ENCODE measurements at places on chromosomes 4 and X.

DNA sequence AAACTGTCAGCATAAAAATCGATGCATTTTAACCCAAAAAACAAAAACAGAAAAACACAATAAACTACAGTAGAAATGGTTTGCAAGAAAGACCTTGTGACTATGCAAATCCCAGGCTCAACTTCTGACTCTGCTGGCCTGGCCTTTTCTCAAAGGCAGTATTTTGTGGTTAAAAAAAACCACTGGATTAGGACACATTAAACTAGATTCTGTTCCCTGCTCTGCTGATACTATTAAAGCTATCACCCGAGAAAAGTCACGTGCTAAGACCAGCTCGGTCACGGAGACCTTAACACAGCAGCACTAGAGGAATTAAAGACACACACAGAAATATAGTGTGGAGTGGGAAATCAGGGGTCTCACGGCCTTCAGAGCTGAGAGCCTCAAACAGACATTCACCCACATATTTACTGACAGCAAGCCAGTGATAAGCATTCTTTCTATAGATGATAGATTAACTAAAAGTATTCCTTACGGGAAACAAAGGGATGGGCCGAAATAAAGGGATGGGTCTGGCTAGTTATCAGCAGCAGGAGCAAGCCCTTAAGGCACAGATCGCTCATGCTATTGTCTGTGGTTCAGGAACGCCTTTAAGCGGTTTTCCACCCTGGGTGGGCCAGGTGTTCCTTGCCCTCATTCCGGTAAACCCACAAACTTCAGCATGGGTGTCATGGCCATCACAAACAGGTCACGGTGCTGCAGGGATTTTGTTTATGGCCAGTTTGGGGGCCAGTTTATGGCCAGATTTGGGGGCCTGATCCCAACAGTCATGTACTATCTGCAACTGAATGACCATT, 16.1 kb downstream of the CBR4 start:
- DNase-seq, result no peak

- DNase-seq, result no peak
These were observed 63.8 kb downstream of the SLITRK2 start for GRCh38 chrX:145881175-145881995.

DNA sequence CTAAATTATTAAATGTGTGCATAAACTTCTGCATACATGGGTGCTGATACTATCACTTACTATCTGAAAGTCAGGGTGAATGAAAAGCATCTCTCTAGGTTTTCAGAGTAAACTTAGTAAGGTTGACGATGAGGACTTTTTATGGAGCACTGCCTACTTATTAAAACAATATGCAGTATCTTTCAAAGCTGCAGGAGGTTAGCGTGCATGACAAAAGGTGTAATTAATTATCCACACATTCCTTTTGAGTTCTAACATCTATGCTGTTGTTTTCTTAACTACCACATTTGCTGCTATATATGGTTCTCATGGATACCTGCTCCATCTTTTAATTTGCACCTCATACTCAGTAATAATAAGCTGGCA, 256.2 kb downstream of the FSTL5 start:
- DNase-seq, result no peak

DNA sequence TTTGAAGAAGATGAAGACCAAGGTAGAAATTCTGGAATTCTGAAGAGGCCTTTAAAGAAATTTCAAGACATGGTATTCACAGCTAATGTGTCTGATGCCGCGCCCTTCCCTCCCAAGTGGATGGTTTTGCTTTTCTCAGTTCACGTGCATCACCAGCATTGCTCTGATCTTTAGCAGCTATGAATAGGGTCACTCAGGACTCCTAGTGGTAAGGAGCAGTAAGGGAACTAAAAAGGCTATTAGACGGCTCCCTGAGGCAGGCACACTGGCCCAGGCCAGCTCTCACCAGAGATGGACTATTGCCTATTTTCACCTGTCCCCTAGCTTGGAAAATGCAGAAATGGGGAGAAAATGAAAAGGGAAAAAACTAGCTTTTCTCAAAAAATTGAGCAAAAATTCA, 447.5 kb upstream of the RASGEF1B start:
- no peak for DNase-seq

DNA sequence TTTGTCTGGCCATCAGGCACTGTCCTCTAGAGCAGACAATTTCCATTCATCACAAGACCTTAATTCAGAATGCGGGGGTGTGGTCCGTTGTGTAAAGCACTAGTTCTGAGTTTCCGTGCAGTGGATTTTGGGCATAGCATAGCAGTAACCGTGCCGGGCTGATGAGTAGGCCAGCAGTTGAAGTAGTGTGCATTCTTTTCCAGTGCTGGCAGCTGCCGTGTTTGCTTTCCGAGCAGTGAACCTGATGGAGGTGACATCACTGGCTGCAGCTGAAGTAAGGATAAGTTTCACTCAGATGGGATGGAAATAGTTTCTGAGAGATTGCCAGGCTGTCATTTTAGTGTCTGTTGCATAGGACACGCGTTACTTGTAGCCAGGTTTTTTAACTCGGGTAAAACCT, 107.0 kb upstream of the STIM2 start:
- DNase-seq, result peak; percentile 69

DNA sequence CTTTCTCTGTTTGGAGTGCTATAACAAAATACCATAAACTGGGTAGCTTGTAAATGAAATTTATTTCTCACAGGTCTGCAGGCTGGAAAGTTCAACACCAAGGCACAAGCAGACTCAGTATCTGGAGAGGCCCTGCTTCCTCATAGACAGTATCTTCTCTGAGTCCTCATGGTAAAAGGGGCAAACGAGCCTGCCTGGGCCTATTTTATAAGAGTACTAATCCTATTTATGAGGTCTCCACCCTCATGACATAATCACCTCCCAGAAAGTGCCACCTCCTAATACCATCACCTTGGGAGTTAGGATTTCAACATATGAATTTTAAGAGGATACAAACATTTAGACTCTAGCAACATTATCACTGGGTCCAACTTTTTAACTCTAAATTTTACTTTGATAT, 200.3 kb downstream of the STPG2 start:
- DNase-seq, result no peak

GRCh38 chrX:111955901-111956300, 79.9 kb downstream of the TRPC5OS start:
- no peak for DNase-seq

DNA sequence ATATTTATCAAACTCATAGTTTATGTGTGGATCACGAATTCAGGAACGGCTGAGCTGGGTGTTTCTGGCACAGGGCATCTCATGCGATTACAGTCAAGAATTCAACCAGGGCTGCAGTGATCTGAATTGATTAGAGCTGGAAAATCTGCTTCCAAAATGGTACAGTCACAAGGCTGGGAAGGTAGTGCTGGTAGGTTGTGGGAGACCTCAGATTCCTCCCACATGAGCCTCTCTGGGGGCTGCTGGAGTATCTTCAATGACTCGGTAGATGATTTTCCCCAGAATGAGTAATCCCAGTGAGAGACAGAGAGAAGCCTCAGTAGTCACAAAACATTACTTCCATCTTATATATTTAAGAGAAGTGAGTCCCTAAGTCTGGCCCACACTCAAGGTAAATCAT, 36.2 kb upstream of the PRDX4 start:
- DNase-seq, result no peak

DNA sequence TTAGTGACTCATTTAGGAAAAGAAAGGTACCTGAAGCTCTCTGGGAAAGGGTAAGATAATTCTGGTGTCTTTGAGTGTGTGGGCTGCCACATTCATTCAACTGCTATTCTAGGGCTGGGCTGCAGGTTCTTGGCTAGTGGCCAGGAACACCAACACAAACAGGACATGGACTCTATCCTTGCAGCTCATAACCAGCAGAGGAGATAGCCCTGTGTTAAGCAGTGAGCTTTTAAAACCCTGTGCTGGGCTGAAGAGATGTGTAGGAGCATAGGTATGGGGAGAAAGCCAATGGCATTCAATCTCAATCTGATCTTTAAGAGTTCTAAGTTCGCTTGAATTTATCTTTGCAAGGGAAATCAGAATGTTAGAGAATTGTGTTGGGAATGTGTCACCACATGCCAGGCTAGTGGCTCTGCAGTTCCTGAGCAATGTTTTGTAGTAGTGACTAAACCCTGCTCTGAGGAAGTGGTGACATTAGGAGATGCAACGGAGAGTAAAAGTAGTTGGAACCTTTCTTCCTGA, 39.2 kb downstream of the SGMS2 start:
- DNase-seq, result peak; percentile 67

DNA sequence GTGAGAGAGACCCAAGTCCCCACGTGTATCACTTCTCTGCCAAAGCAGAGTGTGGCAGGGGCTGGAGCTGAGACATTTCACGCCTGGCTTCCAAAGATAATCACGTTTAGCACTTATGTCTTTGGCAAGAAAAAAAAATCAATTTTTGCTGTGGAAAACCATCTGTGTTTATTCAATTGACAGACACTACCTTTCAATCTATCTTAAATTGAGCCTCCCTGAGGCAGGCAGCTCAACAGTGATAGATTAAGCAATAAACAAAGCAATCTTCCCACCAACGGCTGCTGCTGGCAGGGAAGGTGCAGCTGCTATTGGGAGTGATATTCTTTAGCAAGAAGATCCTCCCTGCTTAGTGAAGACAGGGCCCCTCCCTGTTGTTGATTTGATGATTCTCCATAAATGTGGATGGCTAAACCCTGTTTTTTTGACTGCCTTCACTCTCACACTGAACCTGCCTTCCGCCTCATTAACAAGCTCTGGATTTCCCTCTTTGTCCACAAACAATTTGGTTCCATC, 11.6 kb upstream of the MAGEB17 start:
- DNase-seq, result no peak

DNA sequence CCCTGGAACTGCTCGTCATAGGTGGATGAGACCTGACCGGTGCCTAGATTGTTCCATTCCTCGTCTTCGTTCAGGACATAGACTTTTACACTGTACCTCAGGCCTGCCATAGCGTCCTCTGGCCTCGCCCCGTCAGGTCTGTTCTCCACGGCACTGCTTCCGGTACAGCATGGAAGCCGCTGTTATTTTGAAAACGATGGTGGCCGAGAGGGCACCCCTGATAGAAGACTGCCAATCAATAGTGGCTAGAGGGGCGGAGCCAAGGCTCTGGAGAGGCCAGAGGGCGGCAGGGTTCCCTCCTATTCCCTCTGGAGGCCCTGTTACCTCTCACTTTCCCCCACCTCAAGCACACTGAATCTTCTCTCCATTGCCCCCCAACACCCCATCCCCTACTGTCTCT, at the start of gene PPP4R3C:
TSS of gene PPP4R3C (minus strand) at position 155 of the 400 bp plus-strand sequence. CDS start at position 110, 45 bp downstream.
- no peak for DNase-seq

- DNase-seq, result no peak
These were observed 49.8 kb upstream of the PRPS2 start for GRCh38 chrX:12741416-12741815.

- DNase-seq, result no peak
These were observed 444.8 kb upstream of the SLIT2 start for GRCh38 chr4:19806865-19807264.

DNA sequence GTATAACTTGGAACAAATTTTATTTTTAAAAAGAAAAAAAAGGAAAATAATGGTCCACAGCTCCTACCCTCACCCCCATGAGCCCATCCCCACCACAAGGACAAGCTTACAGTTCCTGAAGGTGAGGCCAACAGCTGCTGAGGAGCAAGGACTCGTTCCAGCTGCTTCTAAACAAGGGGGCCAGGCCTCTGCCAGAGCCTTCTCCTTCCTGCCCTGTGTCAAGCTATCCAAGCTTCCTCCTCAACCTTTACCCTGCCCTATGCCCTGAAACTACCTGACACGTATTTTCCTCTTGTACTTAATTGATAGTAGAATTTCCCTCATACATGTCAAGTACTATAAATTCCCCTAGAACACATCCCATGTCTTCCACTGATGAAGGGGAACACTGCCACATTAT, 8.8 kb downstream of the SH3D19 start:
- no peak for DNase-seq

GRCh38 chr4:74258963-74259362, 49.3 kb upstream of the EPGN start:
- DNase-seq, result peak; percentile 15

- DNase-seq, result no peak
These were observed 31.0 kb downstream of the TMEM131L start for GRCh38 chr4:153497091-153497531.

- DNase-seq, result no peak
These were observed at the start of gene EDA2R for GRCh38 chrX:66638591-66639500. TSS of gene EDA2R (minus strand) at chrX:66639078. CDS start at chrX:66616020, 23,058 bp downstream.

DNA sequence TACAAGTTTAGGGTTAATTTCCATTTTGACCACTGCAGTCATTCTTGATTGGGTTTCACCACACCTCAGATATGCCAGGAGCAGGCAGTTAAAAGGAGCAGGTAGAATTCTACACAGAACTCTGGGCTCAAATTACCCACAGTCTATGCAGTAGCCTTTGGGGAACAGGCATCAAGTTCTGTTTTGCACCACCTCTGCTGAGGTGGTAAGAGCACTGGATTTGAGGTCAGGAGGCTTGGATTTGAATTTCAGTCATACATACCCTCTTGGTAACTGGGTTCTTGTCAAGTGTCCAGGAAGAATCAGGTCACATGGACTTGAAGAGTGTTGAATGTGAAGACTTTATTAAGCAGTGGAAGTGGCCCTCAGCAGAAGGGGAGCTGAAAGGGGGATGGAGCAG, 40.4 kb upstream of the PGK1 start:
- DNase-seq, result no peak

DNA sequence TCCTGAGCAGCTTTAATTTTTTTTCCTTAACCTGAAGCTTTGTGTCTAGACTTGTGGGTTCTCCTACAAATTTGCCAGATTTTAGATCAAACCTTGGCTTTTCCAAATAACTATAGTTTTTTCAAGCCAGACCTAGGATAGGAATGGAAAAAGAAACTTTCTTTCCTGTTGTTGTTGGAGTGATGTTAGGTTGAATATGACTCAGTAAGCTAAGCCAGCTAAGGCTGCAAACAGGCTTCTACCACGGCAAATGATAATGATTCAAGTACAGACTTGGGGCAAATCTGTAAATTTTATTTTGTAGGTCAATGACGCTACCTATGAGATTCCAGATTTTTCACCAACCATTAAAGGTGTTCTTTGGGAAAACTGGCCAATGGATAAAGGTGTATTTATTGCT, 45.6 kb downstream of the WDR19 start:
- no peak for DNase-seq

GRCh38 chr4:16900325-16900724, 1.9 kb upstream of the LDB2 start:
- no peak for DNase-seq

- DNase-seq, result no peak
These were observed 14.9 kb downstream of the DHRSX start for GRCh38 chrX:2485789-2486345.

- DNase-seq, result no peak
These were observed 135.7 kb upstream of the SCML1 start for GRCh38 chrX:17601441-17602200.

DNA sequence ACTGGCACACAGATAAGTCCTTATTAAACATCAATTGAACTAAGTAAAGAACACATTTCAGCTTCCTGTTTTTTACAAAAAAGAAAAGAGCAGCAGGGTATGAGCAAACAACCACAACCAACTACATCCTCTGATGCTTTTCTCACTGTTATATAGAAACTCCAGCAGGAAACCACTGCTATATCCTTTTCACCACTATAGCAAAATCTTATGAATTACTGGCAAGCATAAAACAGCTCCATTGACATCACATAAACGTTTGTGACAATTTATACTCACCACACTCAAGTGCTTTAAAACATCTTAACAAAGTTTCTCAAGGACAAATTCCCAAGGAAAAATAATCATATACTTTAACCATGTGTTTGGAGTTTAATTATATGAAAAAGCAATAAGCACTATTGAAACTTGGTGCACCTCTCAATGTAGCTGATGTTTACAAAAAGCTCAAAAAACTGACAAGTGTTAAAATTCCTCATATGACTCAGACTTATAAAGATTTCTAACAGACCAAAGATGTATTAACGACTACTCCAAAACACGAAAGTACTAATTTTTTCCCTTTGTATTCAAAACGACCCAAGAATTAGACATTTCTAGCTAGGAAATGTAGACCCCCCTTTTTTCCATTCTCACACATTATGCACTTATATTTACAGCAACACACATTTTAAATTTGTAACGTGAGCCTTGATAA, 12.9 kb downstream of the GPRIN3 start:
- DNase-seq, result no peak
